ENCODE measurements at places on chromosomes 6 and 20. TPM values are rescaled to one million over a fixed set of nuclear protein-coding genes. Genes with fewer than 3 reads are reported as not detected.

TMEM244 gene
- not detected for total RNA-seq

MOXD1 gene
- not detected for total RNA-seq

DLL1 gene
- total RNA-seq: 0.26 TPM

EDN1 gene
- total RNA-seq: 0.34 TPM

RNF39 gene
- total RNA-seq: not detected

CLPSL2 gene
- not detected for total RNA-seq

GJA10 gene
- total RNA-seq: 1.3 TPM
